ENCODE measurements at places on chromosomes 6 and 20.

GRCh38 chr6:26501482-26501986, 1.4 kb downstream of the BTN1A1 start:
- no peak for DNase-seq

DNA sequence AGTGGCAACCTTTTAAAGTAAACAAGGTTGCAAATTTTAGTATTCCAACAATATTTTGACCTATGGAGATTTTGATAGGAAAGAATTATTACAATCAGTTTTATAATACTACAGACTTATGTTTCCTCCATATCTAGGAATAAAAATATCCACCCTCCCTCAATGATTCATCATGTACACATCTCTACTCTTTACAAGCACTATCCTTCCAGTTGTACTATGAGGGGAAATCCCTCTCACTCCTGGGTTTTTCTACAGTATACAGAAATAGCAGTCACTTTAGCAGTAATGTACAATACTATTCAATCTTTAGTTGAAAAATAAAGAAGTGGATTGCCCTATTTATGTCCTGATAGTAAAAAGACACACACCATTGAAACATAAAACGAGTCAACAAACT, 46.3 kb upstream of the SCML4 start:
- no peak for DNase-seq

DNA sequence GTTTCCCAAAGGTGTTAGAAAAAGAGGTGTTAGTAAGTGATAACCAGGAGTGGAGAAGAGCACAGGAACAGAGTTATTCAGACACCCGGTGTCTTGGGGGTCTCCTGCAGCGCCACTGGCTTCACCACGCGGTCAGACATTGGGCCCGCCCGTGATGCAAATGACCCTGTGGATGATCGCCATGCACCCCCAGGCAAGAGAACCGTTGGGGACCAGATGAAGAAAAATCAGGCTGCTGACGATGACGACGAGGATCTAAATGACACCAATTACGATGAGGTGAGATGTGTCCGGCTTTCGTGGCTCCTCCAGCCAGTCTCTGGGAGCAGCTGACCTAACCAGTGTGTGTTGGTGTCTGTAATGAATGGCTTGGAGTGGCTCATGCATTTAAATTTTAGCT, 2.0 kb downstream of the PRPF6 start:
- no peak for DNase-seq

- DNase-seq: peak; percentile 68
These were observed 202.8 kb downstream of the DLL1 start for GRCh38 chr6:170087941-170088581.

DNA sequence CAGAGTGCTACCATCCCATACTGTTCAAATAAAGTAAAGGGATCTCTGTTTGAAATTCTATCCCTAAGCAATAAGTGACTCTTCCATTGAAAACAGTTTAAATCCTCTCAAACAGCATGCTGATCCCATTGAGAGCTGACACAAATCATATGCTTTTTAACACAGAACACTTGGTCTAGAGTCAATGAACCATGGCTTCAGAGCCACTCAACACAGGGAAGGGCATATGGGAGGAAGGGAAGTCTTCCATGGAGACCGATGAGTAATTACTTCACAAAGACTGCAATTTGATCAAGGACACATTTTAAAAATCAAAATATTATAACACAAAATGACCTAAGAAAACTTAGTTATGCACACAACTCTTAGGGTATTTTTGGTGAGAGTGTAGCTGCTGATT, 1073.0 kb upstream of the MAP3K7 start:
- DNase-seq: no peak

DNA sequence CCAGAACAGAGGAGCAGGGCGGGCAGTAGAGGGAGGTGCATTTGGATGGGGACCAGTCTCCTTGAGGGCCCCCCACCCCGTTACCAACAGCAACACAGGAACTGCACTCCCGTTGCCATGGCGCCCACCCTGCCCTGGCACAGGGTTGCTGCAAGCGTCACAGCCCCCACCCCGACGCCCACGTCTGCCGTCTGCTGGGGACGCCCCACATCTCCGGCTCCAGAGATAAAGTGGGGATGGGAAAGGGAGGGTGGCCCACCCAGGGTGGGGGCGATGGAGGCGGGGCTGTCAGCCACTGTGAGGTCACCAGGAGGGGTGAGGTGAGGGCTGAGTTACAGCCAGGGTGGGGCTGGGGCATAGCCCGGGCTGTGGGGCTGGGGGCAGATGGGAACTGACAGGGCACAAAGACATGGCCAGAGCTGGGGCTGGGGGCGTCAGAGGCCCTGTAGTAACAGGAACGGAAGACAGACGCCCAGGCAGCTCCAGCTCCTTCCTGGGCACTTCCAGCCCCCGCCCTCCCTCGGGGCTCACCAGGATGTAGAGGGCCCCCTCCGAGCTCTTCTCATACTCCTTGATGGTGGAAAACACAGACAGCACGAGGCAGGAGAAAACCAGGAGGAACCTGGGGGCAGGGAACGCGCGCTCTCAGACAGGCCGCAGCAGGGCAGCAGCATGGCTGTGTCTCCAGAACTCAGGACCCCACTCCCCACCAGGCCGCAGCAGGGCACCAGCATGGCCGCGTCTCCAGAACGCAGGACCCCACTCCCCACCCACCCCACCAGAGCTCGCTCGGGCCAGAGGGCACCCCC, 26.0 kb downstream of the KCNQ2 start:
- no peak for DNase-seq

DNA sequence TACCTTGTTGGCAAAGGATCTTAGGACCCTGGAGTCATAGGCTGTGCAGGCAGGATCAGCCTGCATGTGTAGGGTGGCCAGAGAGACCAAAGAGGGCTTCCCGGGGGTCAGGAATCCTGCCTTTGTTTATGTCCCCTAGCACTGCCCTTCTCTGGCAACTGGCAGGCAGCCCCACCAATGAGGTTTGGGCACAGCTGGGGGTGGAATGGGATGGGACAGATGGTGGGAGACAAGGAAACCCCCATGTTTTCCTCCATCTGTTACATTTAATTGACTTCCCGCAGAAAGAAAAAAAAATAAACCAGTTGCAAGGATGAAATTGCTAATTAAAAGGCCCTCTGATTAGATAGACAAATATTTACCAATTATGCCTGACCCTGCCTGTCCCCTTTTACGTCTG, 27.6 kb downstream of the CD40 start:
- DNase-seq: no peak

DNA sequence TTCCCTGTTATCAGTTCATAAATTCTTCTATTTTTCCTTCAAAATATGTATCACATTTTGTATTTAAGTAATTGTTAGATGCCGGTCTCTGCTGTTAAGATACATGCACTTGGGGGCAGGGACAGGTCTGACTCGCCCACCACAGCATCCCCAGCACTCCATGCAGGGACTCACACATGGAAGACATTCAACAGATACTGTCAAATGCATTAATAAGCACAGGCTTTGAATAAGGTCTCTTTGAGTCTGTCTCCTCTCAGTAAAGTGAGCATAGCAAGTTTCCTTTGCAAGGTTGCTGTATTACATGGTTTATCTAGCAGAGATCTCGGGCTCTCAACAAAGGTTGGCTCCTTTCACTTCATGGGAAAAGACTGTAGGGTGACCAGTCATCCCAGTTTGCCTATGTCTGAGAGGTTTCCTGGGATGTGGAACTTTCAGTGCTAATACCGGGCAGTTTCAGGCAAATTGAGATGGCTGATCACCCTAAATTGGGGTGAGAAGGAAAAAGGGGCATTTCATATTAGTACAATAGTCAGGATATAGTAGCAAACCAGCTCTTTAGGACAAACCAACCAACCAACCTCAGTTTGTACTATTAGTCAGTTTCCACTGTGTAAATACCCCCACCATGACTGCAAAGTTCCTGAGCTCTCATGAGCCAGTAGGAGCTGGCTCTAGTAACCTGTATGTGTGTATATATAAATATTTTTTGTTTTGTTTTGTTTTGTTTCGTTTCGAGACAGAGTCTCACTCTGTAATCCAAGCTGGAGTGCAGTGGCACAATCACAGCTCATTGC, 15.0 kb downstream of the JPH2 start:
- DNase-seq: no peak

GRCh38 chr20:18056174-18057100, 1.3 kb downstream of the OVOL2 start:
- no peak for DNase-seq

- no peak for DNase-seq
These were observed 82.9 kb downstream of the LRFN2 start for GRCh38 chr6:40504274-40504673.

- DNase-seq: no peak
These were observed 158.0 kb upstream of the BMP5 start for GRCh38 chr6:56033401-56033800.

- DNase-seq: no peak
These were observed 758.0 kb downstream of the FRK start for GRCh38 chr6:115302731-115303130.

GRCh38 chr6:134809130-134809529, 140.8 kb downstream of the ALDH8A1 start:
- DNase-seq: no peak

- DNase-seq: no peak
These were observed 1.3 kb upstream of the CTCFL start for GRCh38 chr20:57526087-57526884.

DNA sequence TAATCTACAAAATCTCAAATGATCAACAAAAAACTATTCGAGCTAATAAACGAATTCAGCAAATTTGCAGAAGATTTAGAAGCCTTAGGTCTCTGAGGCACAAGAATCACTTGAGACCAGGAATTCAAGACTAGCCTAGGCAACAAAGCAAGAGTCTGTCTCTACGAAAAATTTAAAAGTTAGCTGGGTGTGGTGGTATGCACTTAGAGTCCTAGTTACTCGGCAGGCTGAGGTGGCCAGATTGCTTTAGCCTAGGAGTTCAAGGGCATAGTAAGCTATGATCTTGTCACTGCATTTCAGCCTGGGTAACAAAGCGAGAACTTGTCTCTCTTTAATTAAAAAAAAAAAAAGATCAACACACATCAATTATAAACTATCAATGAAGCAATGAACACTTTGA, 34.2 kb downstream of the FAM184A start:
- no peak for DNase-seq

GRCh38 chr20:8020314-8021079, 936 bp upstream of the TMX4 start:
- DNase-seq: no peak

GRCh38 chr6:153131037-153131981, at the start of gene RGS17:
TSS of gene RGS17 (minus strand) at chr6:153131282. CDS start at chr6:153044018, 87,264 bp downstream.
- DNase-seq: peak; percentile 49

DNA sequence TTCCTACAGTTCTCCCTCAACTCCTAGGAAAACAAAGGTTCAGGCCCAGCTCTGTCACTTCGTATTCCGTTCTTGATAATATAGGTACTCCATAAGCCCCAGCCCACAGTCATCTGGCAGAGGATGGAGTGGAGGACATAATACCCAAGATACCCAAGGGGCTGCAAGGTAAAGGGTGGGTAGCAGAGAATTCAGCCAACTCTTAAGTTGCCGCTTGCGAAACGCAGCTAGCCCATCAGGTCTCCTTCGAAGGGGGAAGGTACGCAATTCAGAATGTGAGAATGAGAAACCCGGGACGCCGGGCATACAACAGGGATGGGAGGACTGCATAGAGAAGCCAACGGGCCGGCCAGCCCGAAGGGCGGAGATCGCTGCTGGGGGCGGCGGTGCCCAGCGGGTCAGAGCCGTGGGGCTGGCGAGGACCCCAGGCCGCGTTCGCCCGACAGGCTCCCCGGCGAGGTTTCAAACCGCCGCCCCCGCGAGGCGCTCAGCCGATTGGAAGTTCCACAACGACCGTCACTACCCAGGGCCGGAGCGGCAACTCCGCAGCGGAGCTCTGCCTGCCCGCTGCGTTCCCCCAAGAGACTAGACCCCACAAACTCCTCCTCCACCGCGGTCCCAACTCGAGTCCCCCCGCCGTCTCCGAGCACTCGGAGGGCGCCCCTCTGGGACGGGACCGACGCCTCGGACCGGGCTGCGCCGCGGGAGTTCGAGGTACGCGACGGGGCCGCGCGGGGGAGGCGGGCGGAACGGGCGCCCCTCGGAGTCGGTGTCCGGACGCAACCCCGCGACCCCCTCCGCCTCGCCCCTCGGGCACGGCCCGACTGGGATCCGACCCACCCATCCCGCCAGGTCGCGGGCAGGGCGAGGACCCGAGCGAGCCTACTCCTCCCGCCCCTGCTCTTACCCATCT, 911 bp downstream of the CDK19 start:
- peak; percentile 42 for DNase-seq

- peak; percentile 76 for DNase-seq
These were observed at the start of gene LHFPL5 for GRCh38 chr6:35804996-35805736. TSS of gene LHFPL5 (plus strand) at chr6:35805352. CDS start at chr6:35805671, 319 bp downstream.

DNA sequence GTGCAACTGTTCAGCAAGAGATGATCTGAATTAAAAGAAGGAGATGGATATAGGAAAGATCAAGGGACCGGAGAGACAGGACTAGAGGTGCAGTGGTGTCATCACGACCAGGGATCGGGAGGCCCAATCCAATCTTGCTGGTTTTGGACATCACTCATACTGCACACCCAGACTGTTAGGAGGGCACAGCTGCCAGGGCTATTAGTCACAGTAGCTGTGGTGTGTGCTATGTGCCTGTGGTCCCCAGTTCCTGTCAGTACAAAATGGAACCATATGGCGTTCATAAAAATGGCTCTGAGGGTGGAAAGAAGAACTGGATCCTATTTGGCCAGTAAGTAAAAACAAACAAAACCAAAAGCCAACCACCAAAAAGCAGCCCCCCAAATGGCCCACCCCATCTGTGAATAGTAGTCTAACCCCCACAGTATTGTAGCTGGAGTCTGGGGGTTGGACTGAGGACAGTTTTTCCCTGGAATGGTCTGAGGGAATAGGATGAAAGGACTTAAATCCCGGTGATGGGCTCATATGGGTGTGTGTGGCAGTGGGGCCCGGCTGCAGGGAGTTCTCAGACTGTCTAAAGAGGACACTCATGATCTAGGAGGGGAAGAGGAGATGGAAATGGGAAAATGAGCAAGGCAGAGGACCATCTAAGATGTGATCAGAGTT, 9.3 kb upstream of the NNAT start:
- DNase-seq: no peak

Data from GM12892 (cell line).